ENCODE measurements at places on chromosomes 4 and X. TPM values are rescaled to one million over a fixed set of nuclear protein-coding genes. Genes with fewer than 3 reads are reported as not detected.

The USP17L26 gene
- total RNA-seq: not detected

The ITM2A gene
- 191 TPM for total RNA-seq

The FTSJ1 gene
- total RNA-seq: 34.3 TPM

The CHRDL1 gene
- total RNA-seq: not detected

The FAM241A gene
- 13.6 TPM for total RNA-seq

The IGFBP7 gene
- 1,922 TPM for total RNA-seq

The AR gene
- 0.49 TPM for total RNA-seq

The SERPINA7 gene
- not detected for total RNA-seq

The TSR2 gene
- 21.0 TPM for total RNA-seq

The PDZD4 gene
- not detected for total RNA-seq

The PRDM8 gene
- total RNA-seq: not detected

The TMEM271 gene
- total RNA-seq: not detected

The OTC gene
- total RNA-seq: 0.69 TPM

The NUP62CL gene
- 0.06 TPM for total RNA-seq

The PNMA6A gene
- total RNA-seq: 0.94 TPM

The OPN1MW gene
- not detected for total RNA-seq

The CXCL5 gene
- total RNA-seq: 0.50 TPM

The ZFP42 gene
- total RNA-seq: 0.16 TPM

The MTCP1 gene
- total RNA-seq: 16.2 TPM

The STS gene
- 1.8 TPM for total RNA-seq

The CHRNA9 gene
- not detected for total RNA-seq

The UCHL1 gene
- 56.3 TPM for total RNA-seq

The ZNF674 gene
- 2.3 TPM for total RNA-seq

The IL3RA gene
- 47.8 TPM for total RNA-seq

The GJB1 gene
- total RNA-seq: not detected

The GRID2 gene
- total RNA-seq: not detected

The CT45A5 gene
- not detected for total RNA-seq

The VSIG4 gene
- total RNA-seq: not detected

The TRO gene
- 4.7 TPM for total RNA-seq

The BANK1 gene
- 0.06 TPM for total RNA-seq

Data from bladder microvascular endothelial cell (primary cell).